ENCODE measurements at places on chromosomes 6 and 20.
A peak's percentile ranks its signal among the peaks of the same experiment; 100 is the strongest.

- no peak for DNase-seq
Measured at GRCh38 chr20:1879369-1879768, 15.8 kb upstream of the SIRPA start.

DNA sequence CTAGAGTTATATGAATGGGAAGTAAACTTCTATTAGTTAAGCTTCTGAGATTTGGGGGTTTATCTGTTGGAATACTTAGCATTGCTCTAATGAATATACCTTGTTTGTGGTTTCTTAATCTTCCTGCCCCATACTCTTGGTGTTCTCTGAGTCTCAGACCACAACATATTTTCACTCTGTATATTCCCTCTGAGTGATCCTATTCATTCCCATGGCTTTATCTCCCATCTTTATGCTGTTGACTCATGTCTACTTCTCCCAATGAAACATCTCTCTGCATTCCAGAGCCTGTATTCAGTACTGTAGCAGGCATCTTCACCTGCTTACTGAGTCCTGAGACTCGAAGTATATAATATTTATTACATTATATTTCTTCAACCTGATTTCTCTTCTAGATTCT lies 283.7 kb upstream of the MAP3K7 start:
- no peak for DNase-seq

GRCh38 chr6:103255132-103255531 lies 1604.6 kb downstream of the HACE1 start:
- DNase-seq, result no peak

DNA sequence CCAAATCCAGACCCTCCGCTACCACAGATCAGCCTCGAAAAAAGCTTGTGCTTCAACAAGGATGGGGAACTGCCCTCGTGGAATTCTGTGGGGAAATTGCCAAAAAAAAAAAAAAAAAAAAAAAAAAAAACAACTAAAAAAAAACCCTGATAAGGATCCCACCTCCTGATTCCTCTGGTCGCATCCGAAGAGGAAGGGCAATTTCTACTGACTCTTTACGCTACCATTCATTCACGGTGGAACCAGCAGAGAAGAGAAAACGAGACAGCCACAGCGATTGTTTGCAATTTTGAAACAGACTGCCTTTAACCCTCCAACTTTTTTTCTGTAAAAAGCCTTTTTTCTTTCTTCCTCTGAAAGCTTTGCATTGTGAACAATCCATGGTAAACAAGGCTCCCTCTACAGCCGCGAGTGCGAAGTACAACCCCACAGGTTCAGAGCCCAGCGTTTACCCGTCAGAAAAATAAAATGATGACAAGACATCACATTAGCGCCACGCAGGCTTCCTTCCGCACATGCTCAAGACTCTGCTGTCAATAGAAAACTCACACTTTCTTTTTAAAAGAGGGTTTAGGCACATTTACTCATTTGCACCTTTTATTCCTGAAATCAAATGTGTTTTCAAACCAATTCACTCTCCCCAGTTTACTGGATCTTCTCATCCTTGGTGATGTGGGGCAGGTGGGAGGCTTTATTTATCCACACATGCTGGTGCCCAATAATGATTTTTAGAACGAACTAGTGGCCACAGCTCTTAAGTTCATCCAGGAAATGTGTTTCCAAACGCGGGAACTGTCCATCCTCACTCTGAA lies 100.0 kb downstream of the NOL4L start:
- peak; percentile 59 for DNase-seq

GRCh38 chr20:31516651-31517050 lies 2.4 kb downstream of the HM13 start:
- no peak for DNase-seq

DNA sequence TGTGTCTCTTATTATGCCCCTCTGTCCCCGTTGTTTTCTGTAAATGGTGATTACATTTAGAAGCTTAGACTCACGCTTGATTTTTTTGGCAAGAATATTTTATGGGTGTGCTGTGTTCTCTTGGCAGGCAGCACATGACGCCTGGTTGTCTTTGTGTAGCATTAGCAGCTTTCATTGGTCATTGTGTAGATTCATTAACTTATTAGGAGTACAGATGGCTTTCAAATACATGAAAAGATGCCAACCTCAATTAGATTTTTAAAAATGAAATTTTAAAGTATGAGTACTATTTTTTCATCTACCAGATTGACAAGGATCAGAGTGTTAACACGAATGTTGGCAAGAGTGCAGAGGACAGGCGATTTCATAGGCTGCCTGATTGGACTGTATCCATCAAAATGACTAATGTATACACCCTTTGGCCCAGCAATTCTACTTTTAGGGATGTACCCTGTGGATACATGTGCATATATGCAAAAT lies 15.2 kb downstream of the COX4I2 start:
- no peak for DNase-seq

DNA sequence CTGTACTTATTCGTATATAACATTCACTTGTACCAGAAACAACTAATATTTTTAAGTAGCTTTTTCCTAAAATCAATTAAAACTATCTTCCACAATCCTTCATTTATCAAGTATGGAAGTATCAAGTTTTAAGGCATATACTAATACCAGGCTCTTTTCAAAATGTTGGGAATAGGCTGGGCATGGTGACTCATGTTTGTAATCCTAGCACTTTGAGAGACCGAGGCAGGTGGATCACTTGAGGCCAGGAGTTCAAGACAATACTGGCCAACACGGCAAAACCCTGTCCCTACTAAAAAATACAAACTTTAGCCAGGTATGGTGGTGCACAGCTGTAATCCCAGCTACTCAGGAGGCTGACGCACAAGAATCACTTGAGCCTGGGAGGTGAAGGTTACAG lies 25.7 kb upstream of the PLN start:
- no peak for DNase-seq

DNA sequence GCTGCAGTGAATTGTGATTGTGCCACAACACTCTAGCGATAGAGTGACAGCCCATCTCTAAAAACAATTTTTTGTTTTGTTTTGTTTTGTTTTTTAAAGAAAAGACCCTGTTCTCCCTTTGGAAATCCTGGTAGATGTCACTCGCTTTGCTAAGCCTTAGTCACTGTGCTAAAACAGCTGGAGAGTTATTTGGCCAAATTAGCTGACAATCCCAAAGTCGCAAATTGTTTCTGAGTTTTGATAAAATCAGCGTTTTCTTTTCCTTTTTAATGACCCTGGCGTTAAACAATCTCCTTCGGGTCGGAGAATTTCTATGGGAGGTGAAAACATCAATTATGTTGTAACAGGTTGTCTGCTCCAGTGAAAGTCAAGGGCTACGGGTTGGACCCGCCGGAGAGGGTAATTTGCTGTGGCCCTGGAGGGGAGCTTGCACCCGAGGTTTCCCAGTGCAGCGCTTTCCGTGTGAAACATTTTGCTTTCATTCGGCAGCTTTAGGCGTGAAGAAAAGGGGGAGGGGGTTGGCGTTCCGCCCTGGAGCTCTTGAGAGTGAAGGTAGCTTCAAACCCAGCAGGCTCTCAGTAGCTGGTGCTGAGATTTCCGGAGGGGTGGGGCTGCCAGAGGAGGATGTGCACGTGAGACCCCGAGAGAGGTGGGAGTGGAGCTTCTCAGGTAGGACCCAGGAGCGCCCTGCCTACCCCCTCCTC lies 296.6 kb downstream of the PHACTR1 start:
- DNase-seq, result no peak

GRCh38 chr20:54204481-54204880 lies 3.4 kb upstream of the PFDN4 start:
- DNase-seq, result no peak

DNA sequence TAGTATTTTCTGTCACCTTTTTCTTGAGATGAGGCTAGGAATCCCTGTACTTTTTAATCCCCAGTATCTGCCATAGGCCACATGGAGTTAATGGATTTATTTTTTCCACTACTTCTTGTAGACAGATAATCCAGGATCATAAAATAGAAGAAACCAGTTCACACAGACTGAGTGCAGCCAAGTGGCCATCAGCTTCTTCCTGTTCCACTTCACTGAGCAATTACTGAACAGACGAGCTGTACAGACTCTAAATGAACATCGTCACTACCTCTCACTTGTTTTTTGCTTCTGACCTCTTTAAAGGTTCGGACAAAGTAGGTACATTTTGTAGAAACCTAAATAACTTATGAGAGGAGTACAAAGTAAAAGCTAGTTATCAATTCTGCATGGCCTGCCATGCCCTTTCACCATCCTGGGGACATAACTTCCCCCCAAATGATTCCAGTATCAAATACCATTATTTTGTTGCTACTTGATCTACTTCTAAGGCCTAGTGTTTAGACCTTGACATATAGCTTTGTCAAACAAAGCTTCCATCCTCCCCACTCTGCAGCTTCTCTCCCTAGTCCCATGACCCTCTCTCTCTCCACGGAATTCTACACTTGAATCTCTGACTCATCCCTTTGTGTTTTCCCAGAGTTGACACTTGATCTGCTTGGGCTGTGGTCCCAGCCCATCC lies 34.4 kb upstream of the ARHGAP18 start:
- no peak for DNase-seq

DNA sequence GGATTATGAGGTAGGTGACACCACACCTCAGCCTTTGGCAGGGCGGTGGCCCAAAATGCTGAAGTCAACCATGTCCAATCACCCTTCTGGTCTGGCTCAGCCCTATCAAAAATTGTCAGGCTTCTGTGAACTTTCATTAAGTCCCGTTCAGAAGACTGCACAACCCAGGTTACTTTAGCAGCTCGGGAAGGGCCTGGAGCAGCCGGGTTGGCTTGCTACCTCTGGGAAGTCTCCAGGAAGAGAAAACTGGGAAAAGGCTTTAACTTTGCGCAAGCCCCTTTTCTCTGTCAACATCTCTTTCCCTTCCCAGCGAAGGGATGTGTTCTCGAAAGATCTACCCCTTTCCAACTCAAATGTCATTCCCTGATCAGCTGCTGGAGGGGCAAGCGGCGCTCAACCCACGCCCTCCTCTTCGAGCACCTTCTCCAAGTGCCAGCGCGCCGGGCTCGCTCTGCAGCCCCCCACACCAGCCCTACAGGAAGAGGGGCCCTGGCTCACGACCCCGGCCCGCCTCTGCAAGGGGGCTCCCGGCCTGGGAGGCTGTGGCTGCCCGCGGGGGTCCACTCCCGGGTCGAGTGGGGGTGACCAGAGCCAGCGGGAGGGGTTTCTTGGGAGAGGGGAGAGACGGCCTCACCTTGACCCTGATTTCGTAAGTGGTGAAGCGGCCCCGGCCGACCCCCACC lies 573 bp downstream of the SNX3 start:
- no peak for DNase-seq

GRCh38 chr6:43496370-43497128 lies 13.6 kb downstream of the LRRC73 start:
- DNase-seq, result no peak

GRCh38 chr6:157420497-157420896 lies 39.5 kb downstream of the ZDHHC14 start:
- no peak for DNase-seq

- DNase-seq, result no peak
Measured at GRCh38 chr6:105317607-105318533, 85.0 kb downstream of the PREP start.

- no peak for DNase-seq
Measured at GRCh38 chr6:52407467-52407866, 12.7 kb upstream of the EFHC1 start.

- DNase-seq, result peak; percentile 8
Measured at GRCh38 chr6:138161338-138162110, at the start of gene ARFGEF3. TSS of gene ARFGEF3 (plus strand) at chr6:138161939. CDS start at chr6:138162087, 148 bp downstream.

- no peak for DNase-seq
Measured at GRCh38 chr6:76681781-76682180, 609.3 kb upstream of the IMPG1 start.

DNA sequence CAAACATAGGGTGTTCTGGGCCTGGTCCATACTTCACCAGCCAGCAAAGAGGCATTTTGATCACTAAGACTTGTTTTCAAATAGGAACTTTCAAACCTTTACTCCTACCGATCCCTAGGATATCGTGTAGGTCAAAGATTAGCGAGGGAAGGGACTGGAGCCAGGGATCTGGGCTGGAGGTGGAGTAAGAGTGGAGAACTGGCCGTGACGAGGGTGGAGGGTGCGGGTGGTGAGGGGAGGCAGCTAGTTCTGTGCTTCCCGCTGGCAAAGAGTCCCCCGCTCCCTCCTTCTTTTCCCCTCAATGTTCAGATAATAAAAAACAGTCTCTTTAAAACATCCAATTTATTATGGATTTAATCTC lies 189.2 kb downstream of the FOXC1 start:
- no peak for DNase-seq

- no peak for DNase-seq
Measured at GRCh38 chr6:167302796-167303195, 11.7 kb downstream of the UNC93A start.

GRCh38 chr20:48841875-48842529 lies 14.2 kb upstream of the PREX1 start:
- no peak for DNase-seq

GRCh38 chr20:61775423-61775822 lies 290.3 kb downstream of the TAF4 start:
- no peak for DNase-seq

GRCh38 chr20:47453167-47453782 lies 48.4 kb upstream of the NCOA3 start:
- DNase-seq, result no peak

GRCh38 chr6:149065658-149066556 lies 251.6 kb upstream of the TAB2 start:
- DNase-seq, result no peak

DNA sequence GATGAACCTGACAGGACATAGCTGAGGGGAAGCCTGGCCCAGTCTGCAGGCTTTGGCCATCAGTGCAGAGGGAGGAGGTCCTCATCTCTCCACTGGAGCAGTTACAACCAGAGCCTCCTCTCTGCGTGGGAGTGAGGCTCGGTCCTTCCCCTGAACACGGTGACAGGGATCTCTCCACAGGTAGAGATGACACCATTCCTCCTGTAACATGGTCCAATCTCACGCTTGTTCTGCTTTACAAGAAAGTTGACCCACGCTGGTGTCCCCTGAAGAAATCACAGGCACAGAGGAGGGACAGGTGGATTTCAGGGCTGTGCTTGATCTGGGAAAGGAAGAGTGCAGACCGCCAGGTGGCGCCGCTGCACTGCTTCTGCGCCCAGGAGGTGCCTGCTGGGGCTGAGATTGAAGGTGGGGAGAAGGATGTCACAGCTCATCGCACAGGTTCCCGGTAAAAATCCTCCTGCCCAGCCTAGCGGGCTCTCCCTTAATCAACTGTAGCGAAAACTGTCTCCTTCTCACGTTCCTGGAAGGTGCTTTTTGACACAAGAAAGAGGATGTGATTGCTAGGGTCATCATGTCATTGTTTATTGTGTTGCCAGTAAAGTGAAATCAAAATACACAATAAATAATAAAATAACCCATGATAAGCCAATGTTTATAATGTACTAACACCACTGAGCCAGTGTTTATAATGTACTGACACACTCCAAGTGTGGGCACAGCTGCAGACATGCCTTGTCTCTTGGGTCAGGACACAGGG lies 20.4 kb downstream of the HLA-G start:
- DNase-seq, result peak; percentile 63

- DNase-seq, result no peak
Measured at GRCh38 chr6:128952902-128953301, 70.0 kb downstream of the LAMA2 start.

- DNase-seq, result no peak
Measured at GRCh38 chr20:64253443-64253842, 2.1 kb upstream of the PCMTD2 start.

- DNase-seq, result peak; percentile 6
Measured at GRCh38 chr6:16760516-16761470, at the start of gene ATXN1. TSS of gene ATXN1 (minus strand) at chr6:16761460.

Measured in stimulated activated CD8-positive, alpha-beta memory T cell treated with anti-CD3 and anti-CD28 coated beads, Interleukin-4, amount 100 ng/mL, for 4 hours (primary cell).